ENCODE measurements at places on chromosomes 6 and 20.

DNA sequence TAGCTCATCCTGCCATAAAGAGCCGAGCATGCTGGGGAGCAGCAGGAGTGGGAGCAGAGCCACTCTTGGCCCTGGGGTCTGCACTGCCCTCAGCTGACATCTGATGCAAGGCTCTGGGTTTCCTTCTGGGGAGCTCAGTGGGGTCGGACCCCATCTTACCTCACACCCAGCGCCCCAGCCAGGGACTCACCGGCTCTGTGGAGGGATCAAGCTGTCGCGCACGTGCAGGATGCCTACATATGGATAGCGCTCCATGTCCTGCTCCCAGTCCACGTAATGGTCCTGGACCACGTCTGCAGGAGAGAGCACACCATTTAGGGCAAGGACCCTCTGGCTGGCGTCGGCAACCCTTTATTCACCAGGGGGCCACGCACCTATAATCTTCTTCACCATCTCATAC is 12.2 kb downstream of the LEMD2 start:
- no peak for DNase-seq

- DNase-seq: peak; percentile 51
Measured at GRCh38 chr6:42075159-42075838, 25.0 kb downstream of the TAF8 start.

GRCh38 chr6:131756039-131756438 is 45.2 kb upstream of the CTAGE9 start:
- no peak for DNase-seq

- DNase-seq: no peak
Measured at GRCh38 chr6:33895296-33895695, 91.5 kb upstream of the MLN start.

GRCh38 chr6:13183415-13184088 is 144.8 kb downstream of the TBC1D7 start:
- DNase-seq: no peak

DNA sequence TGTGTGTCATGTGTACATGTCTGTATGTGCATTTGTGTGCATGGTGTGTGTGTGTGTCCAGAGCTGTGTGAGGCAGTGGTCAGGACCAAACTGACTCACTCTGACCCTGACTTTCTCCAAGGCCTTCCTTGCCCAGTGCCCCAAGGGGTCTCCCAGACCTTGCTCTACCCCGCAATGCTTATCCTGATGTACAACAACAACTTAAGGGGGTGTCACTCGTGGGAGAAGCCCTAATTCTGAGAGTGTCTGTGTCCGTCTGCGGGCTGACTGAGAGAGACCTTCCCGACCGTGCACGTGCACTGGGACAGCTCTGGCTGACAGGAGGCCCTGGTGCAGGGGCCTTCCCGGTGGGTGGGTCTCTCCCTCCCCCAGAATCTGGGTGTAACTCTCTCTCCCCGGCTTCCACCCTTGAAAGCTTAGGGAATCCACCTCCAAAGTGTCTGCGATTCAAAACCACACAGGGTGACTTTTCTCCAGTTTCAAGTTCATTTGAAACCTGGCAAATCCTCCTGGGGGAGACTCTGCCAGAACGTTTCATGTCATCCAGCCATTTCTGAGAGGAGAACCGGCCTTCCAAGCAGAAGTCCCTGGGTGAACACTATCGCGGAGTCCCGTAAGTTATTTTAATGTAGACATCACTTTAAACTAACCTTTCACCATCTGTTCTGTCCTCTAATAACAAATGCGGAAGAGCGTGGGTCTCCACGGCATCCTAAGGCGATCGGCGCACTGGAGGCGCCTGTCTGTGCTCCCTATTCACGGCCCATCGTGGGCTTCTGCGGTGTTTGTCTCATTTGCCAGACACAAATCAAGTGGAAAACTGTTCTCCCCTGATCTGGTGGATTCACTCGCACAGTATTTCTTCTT is 225.5 kb downstream of the TAF4 start:
- DNase-seq: no peak

DNA sequence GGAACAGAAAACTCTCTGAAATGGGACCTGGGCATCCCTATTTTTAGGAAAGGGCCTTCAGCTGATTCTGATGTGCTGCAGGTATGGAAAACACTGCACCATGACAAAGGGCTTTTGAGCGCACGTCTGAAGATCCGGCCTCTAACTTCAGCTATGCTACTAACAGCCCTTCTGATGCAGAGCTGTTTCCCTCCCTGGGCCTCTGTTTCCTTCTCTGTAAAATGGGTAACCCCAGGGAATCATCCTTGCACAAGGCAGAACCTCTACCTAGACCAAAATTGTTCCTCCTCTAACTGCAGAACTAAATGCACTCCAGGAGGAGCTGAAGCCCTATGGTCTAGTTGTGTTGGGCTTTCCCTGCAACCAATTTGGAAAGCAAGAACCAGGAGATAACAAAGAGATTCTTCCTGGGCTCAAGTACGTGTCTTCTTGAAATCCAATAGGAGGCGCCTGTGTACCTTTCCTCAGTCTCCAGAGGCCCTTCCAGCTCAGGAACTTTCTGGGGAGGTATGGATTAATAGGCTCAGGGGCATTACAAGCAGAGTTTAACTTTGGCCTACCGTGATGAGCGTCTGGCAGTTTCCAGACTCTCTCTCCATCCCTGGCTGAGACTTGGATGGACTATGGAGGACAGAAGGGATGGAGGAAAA is 5.9 kb downstream of the GPX5 start:
- no peak for DNase-seq

GRCh38 chr6:125480571-125480970 is 178.8 kb upstream of the HDDC2 start:
- no peak for DNase-seq

- no peak for DNase-seq
Measured at GRCh38 chr6:116335612-116336215, 35.0 kb upstream of the DSE start.

DNA sequence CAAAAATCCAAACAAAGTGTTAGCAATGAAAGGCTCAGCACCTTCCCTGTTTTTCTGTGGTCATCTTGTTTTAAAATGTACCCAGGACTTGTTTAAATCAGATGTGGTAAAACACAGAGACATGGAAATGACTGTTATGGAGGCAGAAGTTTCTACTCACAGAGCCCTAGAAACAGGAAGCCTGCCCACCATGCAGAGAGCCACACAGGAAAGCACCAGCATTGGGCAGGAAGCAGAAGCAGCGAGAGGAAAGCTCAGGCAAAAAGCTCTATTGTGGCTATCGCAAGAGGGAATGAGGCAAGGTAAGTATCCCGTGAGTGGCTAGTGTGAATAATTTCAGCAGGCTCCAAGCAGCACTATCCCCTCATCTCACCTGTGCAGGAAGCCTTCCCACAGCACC is 42.8 kb downstream of the GPR6 start:
- DNase-seq: no peak

- DNase-seq: no peak
Measured at GRCh38 chr6:4577406-4577805, 198.8 kb upstream of the CDYL start.

DNA sequence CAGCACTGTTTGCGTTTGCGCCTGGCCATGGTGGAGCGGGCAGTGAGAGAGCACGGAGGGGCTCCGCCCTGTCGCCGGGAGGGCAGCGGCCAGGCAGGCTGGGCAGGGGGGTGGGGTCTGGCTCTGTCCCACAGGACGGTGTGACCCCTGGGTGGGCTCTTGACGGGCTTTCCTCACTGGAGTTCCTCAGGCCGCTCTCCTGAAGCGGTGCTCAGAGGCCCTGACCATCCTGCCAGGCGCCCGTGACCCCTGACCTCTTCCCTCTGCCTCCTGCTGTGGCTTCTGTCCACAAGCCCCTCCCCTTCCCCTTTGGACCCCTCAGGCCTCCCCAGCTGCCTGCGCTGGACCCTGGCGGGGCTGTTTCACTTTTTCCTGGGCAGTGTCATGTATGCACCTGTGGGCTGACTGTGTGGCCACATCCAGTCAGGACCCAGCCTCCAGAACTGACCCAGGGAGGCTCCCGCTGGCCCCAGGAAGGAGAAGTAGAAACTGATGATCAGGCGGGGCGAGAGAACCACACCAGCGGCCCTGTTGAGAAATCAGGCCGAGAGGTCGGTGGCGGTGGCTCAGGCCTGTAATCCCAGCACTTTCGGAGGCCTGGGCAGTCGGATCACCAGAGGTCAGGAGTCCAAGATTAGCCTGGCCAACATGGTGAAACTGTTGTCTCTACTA is 1.2 kb downstream of the OGFR start:
- no peak for DNase-seq

- DNase-seq: no peak
Measured at GRCh38 chr6:2651961-2652360, 98.8 kb downstream of the MYLK4 start.

DNA sequence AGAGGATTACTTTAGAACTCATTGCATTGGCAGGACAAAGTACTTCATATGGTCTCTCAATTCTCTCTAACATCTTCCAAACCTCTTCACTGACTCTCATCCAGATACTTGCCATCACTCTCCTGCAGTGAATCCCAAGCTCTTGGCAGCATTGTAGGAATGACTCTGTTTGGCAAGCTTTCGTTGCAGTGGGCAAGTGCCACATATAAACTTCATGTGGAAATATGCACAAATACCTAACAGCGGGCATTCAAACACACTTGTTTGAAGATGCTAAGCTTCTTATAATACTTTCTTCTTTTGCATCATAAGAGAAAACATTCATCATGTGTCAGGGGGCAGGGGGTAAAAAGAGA is 86.2 kb upstream of the F13A1 start:
- no peak for DNase-seq

DNA sequence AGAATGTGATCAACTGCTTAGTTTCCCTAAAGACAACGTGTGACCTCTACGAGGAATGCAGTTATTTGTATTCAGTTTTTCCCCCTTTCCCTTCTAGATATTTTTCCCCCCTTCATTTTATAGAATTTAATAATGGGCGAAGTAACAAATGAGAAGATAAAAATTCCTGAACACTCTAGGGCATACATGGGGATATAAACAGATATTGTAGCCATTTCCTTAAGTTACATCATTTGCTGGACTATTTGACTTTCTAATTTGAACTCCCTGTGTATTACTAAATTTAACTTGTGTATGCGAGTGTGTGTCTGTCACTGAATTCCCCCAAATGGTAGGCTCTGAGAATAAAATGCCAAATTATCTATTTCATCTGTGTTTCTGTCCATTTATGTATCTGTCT is 99.0 kb upstream of the ZFP64 start:
- no peak for DNase-seq

DNA sequence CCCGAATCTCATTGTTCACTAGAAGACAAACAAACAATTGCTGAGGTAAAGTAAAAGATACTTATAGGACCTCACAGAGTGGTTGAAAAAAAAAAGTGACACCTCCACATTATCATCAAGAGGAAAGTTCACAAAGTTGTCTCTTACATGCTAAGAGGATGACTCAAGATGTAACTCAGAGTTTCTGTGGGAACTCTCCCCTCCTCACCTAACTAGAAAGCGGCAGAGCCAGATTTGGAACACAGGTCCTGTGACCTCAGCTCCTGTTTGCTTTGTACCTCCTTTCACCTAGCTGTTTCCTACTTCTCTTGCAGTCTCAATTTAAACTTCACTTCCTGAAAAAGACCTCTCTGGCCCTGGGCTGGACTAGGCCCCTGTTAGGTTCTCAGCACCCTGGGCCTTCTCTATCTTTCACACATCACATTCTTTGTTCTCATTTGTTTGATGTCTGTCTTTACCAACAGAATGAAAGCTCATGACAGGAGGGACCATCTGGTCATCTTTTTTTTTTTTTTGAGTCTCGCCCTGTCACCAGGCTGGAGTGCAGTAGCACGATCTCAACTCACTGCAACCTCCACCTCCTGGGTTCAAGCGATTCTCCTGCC is 60.8 kb downstream of the CD24 start:
- DNase-seq: no peak

DNA sequence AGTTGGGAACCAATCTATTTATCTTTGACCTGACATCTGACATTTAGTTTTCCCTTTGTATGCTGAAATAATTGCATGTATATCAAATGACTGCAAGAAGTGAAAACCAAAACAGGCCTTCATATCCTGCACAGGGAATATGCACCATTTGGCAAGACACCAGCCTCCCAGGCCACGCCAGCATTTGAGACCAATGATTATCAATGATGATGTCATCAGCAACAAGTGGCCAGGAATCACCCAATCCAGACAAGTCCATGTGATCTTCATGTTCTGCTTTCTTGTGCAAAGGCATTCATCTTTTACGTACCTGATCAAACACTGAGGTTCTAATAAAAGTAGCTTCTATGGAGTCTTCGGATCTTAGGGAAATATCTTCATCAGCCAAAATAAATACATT is 107.4 kb upstream of the TENT5A start:
- DNase-seq: no peak

DNA sequence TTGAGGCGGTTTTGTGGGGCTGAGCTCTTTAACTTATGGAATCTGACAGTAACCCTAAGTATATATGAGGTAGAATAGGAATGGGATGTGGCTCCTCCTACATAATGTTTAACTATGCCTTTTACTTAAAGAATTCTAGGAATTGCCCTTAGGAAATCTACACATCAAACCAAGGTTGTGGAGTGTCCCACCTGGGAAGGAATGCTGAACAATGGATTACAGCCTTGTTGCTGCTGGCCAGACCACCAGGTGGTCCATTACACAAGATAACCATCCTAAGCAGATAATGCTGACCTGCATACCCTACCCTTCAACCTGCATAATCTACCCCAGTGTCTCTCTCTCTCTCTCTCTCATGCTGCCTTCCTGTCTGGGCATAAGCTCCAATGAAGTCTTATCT is 35.0 kb upstream of the SLC22A16 start:
- no peak for DNase-seq

- DNase-seq: no peak
Measured at GRCh38 chr6:63514488-63515173, 57.6 kb upstream of the LOC128125822 start.

DNA sequence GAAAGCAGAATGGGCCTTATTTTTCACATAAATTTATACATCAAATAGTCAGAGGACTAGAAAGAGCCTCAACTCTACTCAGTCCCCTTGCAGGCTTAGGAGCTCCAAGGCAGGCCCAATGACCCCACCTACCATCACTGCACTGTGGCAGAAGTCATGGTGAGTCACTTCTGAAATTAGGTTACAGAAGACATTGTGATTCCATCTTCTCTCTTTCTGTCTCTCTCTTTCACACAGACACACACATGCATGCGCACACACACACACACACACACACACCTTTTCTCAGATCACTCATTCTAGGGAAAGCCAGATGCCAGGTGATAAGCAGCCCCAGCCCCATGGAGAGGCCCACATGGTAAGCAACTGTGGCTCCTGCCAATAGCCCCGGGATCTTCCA is 103.8 kb downstream of the C6orf118 start:
- DNase-seq: no peak

DNA sequence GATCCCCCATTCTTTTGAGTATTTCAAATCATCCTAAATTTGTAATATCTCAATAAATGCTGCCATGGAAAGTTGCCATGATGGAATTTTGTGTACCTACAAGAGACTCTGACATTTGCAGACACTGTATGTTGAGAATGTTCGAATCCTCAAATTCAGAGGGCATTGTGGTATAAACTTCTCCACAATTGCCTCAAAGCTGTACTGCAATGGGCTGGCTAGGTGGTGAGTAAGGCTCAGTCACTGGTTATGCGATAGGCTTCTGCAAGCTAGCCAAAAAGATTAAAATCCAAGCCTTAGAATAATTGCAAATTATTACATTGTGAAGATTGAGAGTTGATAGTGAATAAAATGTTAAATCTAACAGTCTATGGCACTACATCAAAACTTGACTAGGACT is 130.2 kb upstream of the CEP162 start:
- DNase-seq: no peak

Measured in activated T-cell treated with anti-CD3 and anti-CD28 coated beads for 48 hours (primary cell).